ENCODE measurements at places on chromosomes 5 and 9.

GRCh38 chr5:40017135-40017534 is 592.4 kb upstream of the DAB2 start:
- no peak for DNase-seq

- no peak for DNase-seq
Measured at GRCh38 chr9:136587944-136588662, 42.3 kb upstream of the NOTCH1 start.

DNA sequence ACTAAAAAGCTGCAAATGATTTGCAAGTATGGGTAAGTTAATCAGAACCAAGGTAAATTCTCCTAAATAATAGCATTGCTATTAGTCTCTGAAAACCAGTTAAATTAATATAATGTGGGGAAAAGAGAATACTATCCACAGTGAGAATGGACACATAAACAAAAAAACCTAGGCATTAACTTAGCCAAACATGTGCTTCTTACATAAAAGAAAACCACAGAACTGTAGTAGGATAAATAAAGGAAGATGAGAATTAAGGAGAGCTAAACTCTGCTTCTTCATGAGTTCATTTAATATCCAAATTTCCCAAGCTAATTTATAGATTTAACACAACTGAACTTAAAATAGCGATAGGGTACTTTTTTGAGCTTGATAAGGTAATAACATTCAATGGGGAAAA is 31.8 kb downstream of the ABCA1 start:
- no peak for DNase-seq

- DNase-seq = no peak
Measured at GRCh38 chr9:121835587-121836365, 184.3 kb downstream of the DAB2IP start.

- no peak for DNase-seq
Measured at GRCh38 chr9:81244631-81245030, 444.7 kb downstream of the TLE1 start.

- DNase-seq = peak; percentile 7
Measured at GRCh38 chr9:86854898-86855523, 92.3 kb downstream of the GAS1 start.

Data from hepatic stellate cell (primary cell).